Sigmoid colon (tissue), 7 donors: ENCODE measurements at places on chromosomes 12 and 14. TPM values are rescaled to one million over a fixed set of nuclear protein-coding genes. Genes with fewer than 3 reads are reported as not detected.

- no peaks in the 10 kb centered on the region for H3K27me3 ChIP-seq
- no peaks in the 10 kb centered on the region for H3K4me1 ChIP-seq
- H3K27ac ChIP-seq = no peak overlapping the region
- no peaks in the 10 kb centered on the region for H3K36me3 ChIP-seq
- no peak overlapping the region for H3K4me3 ChIP-seq
- DNase-seq = no peak
Observed at GRCh38 chr14:100440758-100441203, 117.6 kb downstream of the SLC25A47 start.

DNA sequence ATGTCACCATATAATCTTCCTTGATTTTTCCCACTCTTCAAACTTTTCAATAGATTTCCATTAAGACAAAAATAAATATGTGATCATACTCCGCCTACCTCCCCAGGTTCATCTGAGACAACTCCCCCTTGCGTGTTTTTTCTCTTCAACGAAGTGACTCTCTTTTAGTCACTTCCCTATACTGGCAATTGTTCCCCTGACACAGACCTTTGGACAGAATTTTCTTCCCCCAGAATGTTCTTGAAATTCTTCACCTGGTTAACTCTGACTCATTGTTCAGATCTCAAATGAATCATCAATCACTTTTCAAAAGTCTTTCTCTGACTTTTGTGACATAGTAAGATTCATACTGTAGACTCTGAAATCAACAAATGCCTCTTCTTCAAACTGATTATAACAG lies 727.3 kb upstream of the LMO3 start:
- no peak for DNase-seq
- no peaks in the 10 kb centered on the region for H3K27me3 ChIP-seq
- no peaks in the 10 kb centered on the region for H3K36me3 ChIP-seq
- no peaks in the 10 kb centered on the region for H3K4me1 ChIP-seq

Gene PPP1R36
- 2.2 TPM for total RNA-seq

Gene DYNLL1
- 254 TPM for total RNA-seq
